ENCODE measurements at places on chromosomes 2 and 18.

DNA sequence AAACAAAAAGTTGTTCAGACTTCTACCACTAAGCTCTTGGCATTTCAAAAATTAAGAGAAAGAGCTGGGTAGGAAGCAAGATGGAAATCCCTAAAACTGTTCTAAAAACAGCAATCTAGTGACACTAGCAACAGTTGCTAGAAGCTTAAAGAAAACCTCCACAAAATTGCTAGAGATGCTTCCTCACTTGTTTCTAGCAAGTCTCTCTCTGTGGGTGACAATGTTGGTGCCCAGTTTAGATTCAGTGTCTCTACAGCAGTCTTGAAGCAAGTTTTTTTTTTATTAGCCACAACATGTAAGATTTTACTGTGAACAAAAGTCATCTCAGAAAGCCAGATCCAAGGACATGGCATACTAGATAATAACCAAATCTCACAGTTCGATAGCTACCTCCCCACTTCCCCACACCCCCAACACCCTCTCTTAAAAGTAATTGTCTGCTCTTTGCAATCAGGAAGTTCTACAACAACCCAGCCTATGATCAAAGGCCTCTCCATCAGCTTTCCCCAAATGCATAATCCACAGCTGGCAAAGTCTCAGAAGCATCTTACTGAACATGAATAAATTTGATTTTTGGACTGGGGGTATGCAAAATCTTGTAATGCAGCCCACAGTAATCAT lies 70.0 kb downstream of the ANKRD44 start:
- peak; percentile 63 for ATAC-seq
- H3K27ac ChIP-seq = peak overlapping the region; percentile 87
- H3K36me3 ChIP-seq = peaks cover 18% of the 10 kb centered on the region
- H3K4me3 ChIP-seq = peak overlapping the region; percentile 50
- H3K4me1 ChIP-seq = peaks cover 79% of the 10 kb centered on the region
- H3K27me3 ChIP-seq = no peaks in the 10 kb centered on the region

DNA sequence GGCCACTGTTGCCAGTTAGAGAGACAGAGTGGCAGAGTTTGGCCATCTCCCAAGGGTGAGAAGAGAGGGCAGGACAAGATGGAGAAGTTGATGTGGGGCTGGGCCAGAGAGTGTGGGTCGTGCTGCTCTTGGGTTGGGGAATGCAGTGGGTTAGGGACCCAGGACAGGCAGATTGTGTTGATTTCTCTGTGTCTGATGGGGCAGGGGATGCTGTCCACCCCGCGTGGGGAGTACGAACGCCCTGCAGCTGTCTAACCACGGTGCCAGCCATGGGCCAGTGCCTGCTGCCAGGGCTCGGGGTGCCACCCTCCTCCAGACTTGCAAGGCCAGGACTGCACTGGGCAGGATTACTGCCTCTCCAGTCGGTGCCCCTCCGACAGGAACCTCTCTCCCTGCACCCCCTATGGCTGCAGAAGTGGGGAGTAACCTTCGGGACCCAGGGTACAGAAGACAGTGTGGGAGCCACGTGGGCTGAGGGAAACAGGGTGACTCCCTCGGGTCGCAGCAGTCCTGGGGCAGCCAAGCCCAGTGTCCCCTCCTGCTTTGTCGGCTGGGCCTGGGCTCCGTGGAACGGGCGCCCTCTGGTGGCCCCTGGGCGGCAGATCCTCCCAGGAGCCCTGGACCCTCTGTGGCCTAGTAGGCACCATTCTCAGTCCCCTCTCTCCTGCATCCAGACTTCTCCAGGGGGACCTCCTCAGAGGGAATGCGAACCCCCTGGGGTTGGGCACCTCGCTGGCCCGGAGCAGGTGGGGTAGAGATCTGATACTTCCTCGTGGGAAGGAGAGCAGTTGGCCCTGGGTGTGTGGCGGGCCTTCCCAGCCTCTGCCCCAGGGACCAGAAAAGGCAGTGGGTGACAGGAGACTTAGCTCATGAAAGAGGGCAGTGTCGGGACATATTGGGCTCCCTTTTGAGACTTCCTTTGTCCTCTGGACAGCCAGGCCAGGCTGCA lies 2.7 kb downstream of the GPC1 start:
- peaks cover 46% of the 10 kb centered on the region for H3K27me3 ChIP-seq
- peaks cover 25% of the 10 kb centered on the region for H3K4me1 ChIP-seq
- no peak overlapping the region for H3K4me3 ChIP-seq
- H3K36me3 ChIP-seq = no peaks in the 10 kb centered on the region
- ATAC-seq = peak; percentile 35

GRCh38 chr2:174166261-174166660 lies 82.1 kb downstream of the OLA1 start:
- no peak overlapping the region for H3K27ac ChIP-seq
- ATAC-seq = no peak
- peaks cover 58% of the 10 kb centered on the region for H3K36me3 ChIP-seq
- H3K4me3 ChIP-seq = no peak overlapping the region
- no peaks in the 10 kb centered on the region for H3K27me3 ChIP-seq
- peaks cover 8% of the 10 kb centered on the region for H3K4me1 ChIP-seq

GRCh38 chr2:98623657-98624056 lies 15.3 kb downstream of the UNC50 start:
- H3K27me3 ChIP-seq = no peaks in the 10 kb centered on the region
- ATAC-seq = no peak
- H3K4me3 ChIP-seq = no peak overlapping the region
- no peaks in the 10 kb centered on the region for H3K4me1 ChIP-seq

GRCh38 chr2:31983762-31984467 lies 26.9 kb downstream of the MEMO1 start:
- ATAC-seq = no peak
- peaks cover 35% of the 10 kb centered on the region for H3K4me1 ChIP-seq
- H3K4me3 ChIP-seq = no peak overlapping the region
- H3K27ac ChIP-seq = no peak overlapping the region
- no peaks in the 10 kb centered on the region for H3K27me3 ChIP-seq
- peaks cover 20% of the 10 kb centered on the region for H3K36me3 ChIP-seq

- H3K27ac ChIP-seq = no peak overlapping the region
- H3K4me1 ChIP-seq = no peaks in the 10 kb centered on the region
- no peak overlapping the region for H3K4me3 ChIP-seq
These were observed 53.6 kb downstream of the PRELID3A start for GRCh38 chr18:12461326-12461725.

GRCh38 chr2:8433390-8433789 lies 248.5 kb upstream of the ID2 start:
- H3K4me3 ChIP-seq = no peak overlapping the region
- H3K36me3 ChIP-seq = no peaks in the 10 kb centered on the region
- peak overlapping the region; percentile 46 for H3K27ac ChIP-seq
- H3K27me3 ChIP-seq = peaks cover 4% of the 10 kb centered on the region
- no peak for ATAC-seq

DNA sequence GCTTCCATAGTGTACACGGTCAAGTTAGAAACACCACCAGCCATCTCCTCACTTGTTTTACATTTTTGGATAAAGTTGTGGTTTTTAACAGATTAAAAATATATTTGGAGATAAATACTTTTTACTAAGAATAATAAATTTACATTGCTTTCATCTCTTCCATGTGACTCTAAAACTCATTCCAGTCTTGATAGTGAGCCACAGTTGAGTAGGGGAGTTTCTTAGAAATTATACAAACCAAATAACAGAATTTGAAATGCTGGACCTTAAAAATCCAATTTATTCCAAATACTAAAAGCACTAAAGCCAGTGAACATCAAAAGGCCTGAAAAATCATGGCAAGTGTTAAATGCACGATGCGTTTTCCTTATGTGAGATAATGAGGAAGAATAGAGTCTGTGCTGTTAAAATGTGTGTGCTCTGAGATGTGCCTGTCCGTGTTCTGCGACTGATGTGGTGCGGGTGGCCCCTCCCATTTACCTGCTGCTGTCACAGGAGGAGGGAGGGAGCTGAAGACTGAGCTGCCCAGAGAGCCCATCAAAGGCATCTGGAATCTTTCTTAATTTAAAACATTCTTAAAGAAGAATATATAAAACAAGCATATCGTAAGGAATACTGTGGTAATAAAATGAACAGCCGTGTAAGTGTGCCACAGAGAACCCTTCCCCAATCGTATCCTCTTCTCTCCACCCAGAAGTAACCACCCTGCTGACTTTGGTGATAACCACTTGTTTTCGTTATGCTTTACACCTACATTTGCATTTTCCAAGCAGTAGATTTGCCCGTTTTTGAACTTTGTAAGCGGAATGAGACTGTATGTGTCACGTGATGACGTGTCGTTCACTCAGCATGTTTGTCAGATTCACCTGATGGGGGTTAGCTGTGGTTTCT lies 57.0 kb upstream of the TXNDC2 start:
- no peak overlapping the region for H3K27ac ChIP-seq
- H3K36me3 ChIP-seq = peaks cover 28% of the 10 kb centered on the region
- ATAC-seq = no peak
- H3K4me1 ChIP-seq = peaks cover 37% of the 10 kb centered on the region

- ATAC-seq = no peak
- no peaks in the 10 kb centered on the region for H3K4me1 ChIP-seq
- no peaks in the 10 kb centered on the region for H3K36me3 ChIP-seq
- no peak overlapping the region for H3K4me3 ChIP-seq
- H3K27ac ChIP-seq = no peak overlapping the region
These were observed 204.6 kb downstream of the RND3 start for GRCh38 chr2:150282771-150283371.

DNA sequence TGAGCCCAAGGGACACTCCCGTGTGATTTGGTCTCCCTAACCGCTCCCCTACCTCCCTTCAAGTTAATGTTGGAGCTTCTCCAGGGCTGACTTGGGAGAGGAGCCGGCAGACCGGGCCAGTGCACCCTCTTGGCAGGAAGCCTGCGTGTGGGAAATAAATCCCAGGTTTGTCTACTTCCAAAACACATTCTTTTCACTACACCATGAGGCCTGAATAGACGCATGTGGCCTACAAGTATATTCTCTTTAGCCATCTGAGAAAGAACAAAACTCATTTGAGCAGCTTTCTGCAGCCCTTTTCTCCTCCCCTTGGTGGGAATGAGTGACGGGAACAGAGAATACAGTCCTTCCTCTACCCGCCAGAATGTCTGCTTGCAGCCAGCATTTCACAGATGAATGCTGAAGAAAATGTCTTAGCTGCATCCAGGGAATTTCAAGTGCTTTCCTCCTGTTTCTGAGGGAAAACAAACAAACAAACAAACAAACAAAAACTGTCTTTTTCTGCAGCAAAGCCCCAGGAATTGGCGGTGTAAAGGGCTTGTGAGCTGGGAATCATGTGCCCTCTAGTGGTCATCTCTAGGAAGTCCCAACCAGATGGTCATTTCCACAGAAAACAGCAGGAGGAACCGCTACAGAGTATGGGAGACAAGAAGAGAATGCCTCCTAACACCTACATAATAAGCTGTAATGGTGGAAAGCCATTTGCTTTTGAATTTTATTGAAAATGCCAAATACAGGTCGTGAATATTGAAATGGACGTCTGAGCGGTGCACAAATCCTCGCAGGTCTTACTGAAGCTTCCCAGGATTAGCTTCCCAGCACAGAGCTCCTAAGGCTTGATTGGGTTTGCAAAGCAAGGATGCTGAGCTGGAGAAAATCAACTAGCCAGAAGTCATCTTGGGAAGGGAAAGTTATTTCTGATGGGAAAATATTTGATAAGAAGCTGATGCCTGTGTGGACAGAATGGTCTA lies 41.2 kb upstream of the DAPL1 start:
- H3K27me3 ChIP-seq = peaks cover 8% of the 10 kb centered on the region
- H3K4me1 ChIP-seq = no peaks in the 10 kb centered on the region
- H3K27ac ChIP-seq = no peak overlapping the region
- H3K36me3 ChIP-seq = no peaks in the 10 kb centered on the region

GRCh38 chr2:47019532-47019931 lies 103.9 kb upstream of the MCFD2 start:
- no peak overlapping the region for H3K27ac ChIP-seq
- peaks cover 11% of the 10 kb centered on the region for H3K4me1 ChIP-seq
- no peak overlapping the region for H3K4me3 ChIP-seq
- H3K27me3 ChIP-seq = no peaks in the 10 kb centered on the region

DNA sequence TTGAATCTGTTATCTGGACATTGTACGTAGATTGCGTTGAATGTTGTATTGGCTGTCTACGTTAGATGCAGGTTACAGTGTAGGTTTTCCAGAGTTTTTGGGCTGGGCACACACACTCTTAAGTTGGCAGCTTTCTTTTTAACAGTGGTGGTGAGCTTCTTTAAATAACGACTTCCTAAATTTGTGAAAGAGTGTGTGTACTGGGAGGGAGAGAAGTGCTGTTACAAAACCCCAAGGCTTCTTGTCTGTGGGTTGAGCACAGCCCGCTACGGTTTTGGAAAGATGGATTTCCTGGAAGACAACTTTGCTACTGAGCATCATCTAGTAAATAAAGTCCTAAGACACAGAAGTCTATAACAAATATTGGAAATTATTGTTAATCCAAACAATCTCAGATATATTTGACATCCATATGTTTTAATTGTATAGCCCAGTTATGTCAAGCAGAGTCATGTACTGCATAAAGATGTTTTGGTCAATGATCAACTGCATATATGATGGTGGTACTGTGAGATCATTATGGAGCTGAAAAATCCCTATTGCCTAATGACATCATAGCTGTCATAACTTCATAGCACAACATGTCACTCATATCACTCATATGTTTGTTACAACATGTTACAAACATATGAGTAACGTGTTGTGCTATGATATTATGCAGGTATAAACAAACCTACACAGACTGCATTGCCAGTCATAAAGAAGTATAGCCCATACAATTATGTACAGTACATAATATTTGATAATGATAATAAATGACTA lies 7.9 kb upstream of the THUMPD2 start:
- no peaks in the 10 kb centered on the region for H3K36me3 ChIP-seq
- peaks cover 10% of the 10 kb centered on the region for H3K4me1 ChIP-seq
- no peak for ATAC-seq

GRCh38 chr2:171160956-171161740 lies 455 bp upstream of the TLK1 start:
- peak; percentile 84 for ATAC-seq
- no peaks in the 10 kb centered on the region for H3K27me3 ChIP-seq
- peaks cover 9% of the 10 kb centered on the region for H3K36me3 ChIP-seq
- peak overlapping the region; percentile 100 for H3K27ac ChIP-seq

DNA sequence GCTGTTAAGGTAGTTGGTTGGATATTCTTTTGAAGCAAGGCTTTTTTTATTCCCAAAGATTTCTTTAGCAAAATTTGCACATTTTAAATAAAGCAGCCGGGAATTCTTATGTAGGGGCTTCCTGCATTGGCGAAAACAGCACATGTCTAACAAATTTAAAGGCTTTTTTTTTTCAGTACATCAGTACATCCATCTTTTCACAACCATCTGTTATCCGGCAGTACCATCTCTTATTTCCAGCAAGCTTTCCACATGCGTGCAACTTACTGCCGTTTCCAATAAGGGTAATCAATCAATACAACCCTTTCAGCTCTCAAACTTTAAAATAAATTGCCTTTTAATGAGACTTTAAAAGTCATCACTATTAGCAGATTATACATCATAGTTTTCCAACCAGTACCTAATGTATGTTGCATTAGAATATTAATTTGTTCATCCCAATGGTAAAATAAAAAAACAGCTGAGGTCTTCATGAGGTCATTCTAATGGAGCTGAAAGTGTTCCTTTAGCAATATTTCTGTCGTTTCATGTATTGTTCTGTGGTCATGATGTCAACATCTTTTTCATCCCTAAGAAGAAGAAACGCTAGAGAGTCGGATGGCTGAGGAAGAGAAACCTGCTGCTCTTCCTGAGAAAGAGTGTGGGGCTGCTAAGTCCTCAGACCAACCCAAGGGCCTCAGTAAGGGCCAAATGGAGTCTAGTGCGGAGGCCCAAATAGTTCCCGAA lies 81.4 kb upstream of the UNC80 start:
- H3K36me3 ChIP-seq = no peaks in the 10 kb centered on the region
- H3K4me3 ChIP-seq = no peak overlapping the region
- ATAC-seq = no peak
- no peaks in the 10 kb centered on the region for H3K27me3 ChIP-seq
- H3K4me1 ChIP-seq = peaks cover 9% of the 10 kb centered on the region

Measured in stimulated activated memory B cell treated with anti-CD40 and anti-IgM and Interleukin-4, amounts not matched to agents 10 μg/mL and 1 μg/mL and 100 μg/mL, for 72 hours (primary cell).